Stimulated activated CD8-positive, alpha-beta memory T cell treated with anti-CD3 and anti-CD28 coated beads, Interleukin-7, amount 100 ng/mL, for 1 hour (primary cell): ENCODE measurements at places on chromosomes 13 and 19.

DNA sequence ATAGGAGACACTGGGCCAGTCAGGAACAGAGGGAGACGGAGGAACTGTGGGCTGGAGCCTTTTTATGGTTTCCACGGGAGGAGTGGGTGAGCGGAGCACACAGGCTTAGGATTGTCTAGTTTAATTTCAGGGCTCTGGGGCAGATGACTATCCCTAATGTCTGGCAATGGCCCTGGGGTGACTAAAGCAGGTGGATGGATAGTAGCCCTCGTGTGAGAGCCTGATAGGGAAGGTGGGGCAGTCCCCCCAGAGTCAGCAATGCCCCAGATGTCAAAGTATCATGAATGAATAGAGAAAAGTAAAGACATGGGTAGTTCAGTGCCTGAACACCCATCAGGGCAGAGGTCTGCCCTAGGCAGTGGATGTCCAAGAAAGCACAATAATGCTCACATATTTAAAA lies 94.2 kb downstream of the ZDHHC20 start:
- DNase-seq: no peak

DNA sequence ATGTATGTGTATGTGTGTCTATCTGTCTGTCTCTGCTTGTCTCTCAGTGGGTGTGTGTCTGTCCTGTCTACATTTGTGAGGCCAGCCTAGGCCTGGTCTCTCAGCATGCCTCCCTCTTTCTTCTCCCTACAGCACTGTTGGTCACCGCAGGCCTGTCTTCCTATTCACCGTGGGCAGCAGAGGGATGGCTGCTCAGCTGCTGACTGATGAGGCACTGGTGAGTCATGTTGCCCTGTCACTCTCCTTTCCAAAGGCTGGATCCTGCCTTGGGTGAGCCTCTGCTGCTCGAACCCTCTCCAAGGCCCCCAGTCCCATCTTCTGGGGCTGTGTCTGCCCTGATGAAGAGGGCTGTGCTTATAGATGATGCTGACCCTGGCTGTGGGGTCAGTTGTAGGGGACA lies 6.3 kb downstream of the ZNF71 start:
- no peak for DNase-seq

DNA sequence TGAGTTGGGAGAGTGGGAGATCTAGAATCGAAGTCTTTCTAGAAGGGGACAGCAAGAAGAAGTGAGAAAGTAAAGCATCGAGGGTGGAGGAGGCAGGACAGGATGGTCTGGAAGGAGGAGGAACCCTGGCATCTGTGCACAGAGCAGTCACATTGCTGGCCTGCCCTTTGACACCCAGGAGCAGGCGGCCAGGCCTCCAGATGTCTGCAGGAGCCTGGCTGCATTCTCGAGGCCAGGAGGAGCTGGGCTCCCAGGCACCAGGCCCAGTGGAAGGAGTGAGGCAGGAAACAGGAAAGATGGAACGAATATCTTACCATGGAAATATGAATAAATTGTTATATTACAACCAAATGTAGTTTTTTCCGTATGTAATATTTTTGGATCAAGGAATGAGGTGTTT lies 27.7 kb upstream of the ARGLU1 start:
- no peak for DNase-seq

DNA sequence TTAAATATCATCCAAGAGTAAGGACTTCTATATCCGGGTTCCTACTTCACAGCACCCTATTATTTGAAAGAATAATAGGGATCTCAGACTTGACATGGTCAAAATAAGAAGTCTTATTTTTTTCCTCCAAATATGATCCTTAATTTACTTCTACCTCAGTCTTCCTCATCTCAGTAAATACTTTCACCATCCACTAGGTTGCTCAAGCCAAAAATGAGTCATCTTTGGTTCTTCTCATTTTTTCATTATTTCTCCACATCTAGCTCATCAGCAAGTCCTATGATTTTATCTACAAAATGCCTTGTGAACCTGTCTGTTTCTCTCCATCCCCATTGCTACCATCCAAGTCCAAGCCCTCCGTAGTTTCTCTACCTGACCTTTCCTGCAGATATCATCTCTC lies 121.9 kb upstream of the GJB6 start:
- DNase-seq: no peak

DNA sequence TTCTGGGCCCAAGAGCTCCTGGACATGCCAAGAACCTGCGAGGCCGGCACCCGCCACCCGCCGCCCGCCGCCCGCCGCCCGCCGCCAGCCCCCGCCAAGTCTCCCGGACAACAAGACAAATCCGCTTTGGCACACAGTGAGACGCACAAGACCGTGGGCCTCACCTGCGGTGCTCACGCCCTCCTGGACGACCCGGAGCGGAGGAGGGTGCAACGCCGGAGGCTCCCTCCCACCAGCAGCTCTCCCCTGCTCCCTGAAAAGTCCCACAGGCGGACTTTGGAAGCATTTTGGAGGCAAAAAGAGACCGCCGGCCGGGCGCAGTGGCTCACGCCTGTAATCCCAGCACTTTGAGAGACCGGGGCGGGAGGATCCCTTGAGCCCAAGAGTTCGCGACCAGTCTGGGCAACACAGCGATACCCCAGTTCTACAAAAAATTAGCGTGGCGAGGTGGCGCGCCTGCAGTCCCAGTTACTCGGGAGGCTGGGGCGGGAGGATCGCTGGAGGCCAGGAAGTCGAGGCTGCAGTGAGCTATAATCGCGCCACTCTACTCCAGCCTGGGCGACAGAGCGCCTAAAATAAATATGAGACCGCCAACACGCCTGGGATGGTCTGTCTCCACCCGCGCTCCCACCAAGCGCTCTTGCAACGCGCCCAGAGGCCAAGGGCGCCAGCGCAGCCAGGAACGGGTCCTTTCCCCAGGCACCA lies 783 bp downstream of the RHPN2 start:
- DNase-seq: no peak

GRCh38 chr13:36461506-36461905 lies 29.2 kb downstream of the CCNA1 start:
- DNase-seq: no peak

DNA sequence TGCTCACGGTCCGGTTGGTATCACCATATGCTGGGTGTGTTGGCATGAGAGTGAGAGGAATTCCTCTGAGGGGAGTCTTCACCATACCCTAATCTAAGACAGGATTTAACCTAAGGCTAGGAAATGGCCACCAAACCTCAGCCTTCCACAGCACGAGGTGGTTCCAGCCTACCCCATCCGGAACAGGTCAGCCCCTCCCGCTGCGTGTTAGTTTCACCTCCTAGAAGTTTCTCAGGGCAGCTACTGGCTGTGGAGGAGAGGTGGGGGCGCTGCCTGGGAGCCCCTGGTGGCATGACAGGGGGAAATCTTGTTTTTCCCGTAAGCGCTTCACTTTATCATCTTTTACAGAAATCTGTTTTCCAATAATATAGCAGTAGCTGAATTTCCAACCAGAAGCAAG lies 55.1 kb downstream of the RGCC start:
- no peak for DNase-seq

GRCh38 chr19:42078538-42079275 lies 2.7 kb downstream of the ZNF574 start:
- DNase-seq: no peak

DNA sequence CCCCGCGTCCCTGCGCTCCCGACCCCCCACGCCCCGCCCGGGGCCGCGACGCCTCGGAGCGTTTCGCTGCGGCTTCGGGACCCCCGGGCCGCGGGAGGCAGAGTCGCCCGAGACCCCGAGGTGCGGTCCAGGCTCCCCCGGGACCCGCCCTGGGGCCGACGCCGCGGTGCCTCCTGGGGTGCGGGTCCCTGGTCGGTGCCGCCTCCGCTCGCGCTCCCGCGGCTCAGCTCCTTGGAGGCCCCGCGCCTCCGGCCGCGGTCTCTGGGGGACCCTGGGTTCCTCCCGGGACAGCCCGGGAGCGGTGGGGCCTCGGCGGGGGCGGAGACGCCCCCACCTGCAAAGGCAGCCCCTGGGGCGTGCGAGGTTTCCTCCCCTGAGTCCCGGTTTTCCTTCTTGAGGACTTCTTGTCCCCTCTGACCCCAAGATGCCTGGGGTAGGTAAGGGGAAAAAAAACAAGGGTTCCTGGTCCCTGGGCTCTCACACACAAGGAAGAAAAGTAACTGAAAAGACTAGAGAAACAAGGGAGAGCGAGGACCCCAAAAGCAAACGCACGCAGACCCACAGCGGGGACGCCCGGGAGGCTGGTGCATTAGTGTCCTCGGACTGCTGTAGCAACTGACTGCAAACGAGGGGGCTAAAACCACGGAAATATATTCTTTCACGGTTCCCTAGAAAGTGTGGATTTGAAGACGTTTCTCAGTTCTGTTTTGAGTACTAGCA lies 740 bp downstream of the ZNF555 start:
- no peak for DNase-seq

- DNase-seq: no peak
These were observed 26.3 kb downstream of the CYP4F2 start for GRCh38 chr19:15871570-15871969.

DNA sequence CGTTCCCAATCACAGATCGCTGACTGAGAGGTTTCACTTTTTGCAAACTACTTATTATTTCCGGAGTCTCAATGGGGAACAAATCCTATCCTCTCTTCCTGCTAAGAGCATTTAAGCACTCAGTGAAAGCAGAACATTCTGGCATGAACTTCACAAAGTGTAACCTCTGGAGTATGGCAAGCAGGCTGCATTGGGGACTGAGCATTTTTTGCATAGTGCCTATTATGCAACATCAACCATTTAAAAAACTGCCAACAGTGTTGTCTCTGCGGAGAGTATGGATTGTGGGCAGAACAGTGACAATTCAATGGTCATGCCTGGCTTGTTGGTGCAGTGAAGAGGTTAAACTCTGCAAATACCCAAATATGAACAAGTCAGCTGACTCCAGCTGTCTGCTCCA lies 484.6 kb downstream of the OLFM4 start:
- DNase-seq: no peak

GRCh38 chr19:6610934-6611852 lies 20.2 kb upstream of the CD70 start:
- DNase-seq: no peak

- DNase-seq: no peak
These were observed 257.8 kb downstream of the EFNB2 start for GRCh38 chr13:106277484-106278154.

- no peak for DNase-seq
These were observed 39.2 kb upstream of the FGF14 start for GRCh38 chr13:102441085-102441484.

GRCh38 chr13:21074546-21074945 lies 13.2 kb upstream of the LATS2 start:
- DNase-seq: no peak

DNA sequence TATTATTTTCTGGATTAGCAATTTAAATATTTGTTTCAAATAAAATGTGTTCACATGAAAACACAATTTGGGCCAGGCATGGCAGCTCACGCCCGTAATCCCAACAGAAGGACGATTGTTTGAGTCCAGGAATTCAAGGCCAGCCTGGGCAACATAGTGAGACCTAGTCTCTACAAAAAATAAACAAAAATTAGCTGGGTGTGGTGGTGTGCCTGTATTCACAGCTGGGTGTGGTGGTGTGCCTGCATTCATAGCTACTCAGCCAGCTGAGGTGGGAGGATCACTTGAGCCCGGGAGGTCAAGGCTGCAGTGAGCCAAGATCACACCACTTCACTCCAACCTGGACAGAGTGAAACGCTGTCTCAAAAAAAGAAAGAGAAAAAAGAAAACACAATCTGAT lies 46.4 kb downstream of the KPNA3 start:
- no peak for DNase-seq

DNA sequence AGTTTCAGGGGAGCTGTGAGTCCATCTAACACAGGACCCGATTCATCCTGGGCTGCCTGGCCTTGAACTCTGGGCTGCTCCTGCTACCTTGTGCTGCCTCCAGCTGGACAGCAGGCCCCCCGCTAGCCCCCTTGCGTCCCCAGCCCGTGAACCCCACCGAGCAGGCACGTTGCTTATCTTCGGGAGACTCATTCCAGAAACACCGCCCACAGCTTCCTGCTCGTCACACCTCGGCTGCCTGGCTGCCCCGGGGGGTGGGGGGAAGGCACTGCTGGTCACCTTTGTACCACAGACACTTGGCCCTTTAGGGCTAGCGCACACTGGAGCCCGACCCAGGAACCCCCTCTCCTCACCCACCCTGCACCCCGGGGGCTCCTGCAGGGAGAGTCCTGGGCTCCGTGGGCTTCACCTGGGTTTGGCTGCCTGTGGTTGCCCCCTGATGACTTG lies 48.1 kb downstream of the CRTC1 start:
- DNase-seq: no peak

DNA sequence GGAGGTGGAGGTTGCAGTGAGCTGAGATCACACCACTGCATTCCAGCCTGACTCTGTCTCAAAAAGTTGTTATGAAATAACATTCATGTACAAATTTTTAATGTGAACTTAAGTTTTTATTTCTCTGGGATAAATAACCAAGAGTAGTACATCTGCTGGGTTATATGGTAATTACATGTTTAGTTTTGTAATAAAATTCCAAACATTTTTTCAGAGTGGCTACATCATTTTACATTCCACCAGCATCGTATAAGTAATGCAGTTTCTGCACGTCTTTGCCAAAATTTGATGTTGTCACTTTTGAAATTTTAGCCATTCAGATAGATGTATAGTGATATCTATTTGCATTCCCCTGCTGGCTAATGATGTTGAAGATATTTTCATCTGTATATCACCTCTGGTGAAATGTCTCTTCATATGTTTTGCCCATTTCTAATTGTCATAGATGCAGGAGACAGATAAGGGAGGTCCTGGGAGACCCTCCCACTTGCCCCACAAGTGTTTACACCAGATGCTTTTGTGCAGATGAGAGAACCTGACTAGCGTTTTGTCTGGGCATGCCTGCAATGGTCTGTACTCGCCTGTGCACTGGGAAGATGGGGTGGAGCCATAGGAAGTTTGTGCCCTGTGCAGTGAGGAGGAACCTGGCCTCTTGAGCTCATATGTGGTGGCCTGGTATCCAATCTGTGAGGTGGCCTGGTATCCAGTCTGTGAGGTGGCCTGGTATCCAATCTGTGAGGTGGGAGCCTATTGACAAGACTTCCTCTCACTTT lies 12.7 kb upstream of the KBTBD6 start:
- no peak for DNase-seq

- DNase-seq: no peak
These were observed 2363.8 kb downstream of the PCDH9 start for GRCh38 chr13:64866331-64866730.

GRCh38 chr13:94656176-94656575 lies 54.5 kb downstream of the GPR180 start:
- no peak for DNase-seq

DNA sequence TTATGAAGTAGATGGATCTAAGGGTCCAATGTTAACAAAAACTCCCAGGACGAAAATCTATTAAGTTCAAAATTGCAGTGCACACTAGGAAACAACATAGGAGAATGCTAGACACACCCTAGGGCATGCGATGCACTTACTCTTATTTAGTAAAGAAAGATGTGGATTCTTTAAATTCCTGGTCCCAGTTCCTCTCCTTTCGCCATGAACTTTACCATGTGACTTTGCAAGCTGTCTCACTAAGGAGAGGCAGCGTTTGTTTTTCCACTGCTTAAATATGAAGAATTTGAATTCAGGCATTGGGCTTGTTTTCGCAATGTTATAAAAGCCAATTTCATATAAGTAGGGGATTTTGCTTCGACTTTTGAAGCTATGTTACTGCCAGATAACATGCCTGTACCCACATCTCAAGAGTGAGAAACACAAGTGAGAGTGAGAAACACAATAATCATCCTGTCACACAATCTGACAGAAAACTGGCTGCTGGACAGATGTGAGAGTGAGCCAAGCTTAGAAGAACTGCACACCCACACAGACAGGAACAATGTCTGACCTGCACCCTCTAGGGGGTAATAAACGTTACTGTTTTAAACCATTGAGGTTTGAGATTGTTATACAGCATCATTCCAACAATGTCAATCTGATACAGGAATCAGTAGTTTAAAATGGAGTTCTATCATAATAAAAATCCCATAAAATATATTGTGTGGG lies 1308.4 kb downstream of the SLITRK5 start:
- no peak for DNase-seq

- DNase-seq: no peak
These were observed 114.1 kb downstream of the DACH1 start for GRCh38 chr13:71752775-71753513.
